ENCODE measurements at places on chromosomes 2 and 18. TPM values are rescaled to one million over a fixed set of nuclear protein-coding genes. Genes with fewer than 3 reads are reported as not detected.

The SLC4A3 gene
- total RNA-seq, result 5.1 TPM

GRCh38 chr2:150309311-150310080, 178.0 kb downstream of the RND3 start:
- H3K36me3 ChIP-seq, result no peaks in the 10 kb centered on the region
- DNase-seq, result no peak
- no peak overlapping the region for H3K27ac ChIP-seq
- H3K27me3 ChIP-seq, result no peaks in the 10 kb centered on the region
- H3K4me1 ChIP-seq, result no peaks in the 10 kb centered on the region

GRCh38 chr2:58727981-58728656, 487.0 kb upstream of the FANCL start:
- no peaks in the 10 kb centered on the region for H3K27me3 ChIP-seq
- H3K4me3 ChIP-seq, result no peak overlapping the region
- H3K27ac ChIP-seq, result no peak overlapping the region
- no peaks in the 10 kb centered on the region for H3K4me1 ChIP-seq
- H3K36me3 ChIP-seq, result no peaks in the 10 kb centered on the region
- DNase-seq, result no peak

DNA sequence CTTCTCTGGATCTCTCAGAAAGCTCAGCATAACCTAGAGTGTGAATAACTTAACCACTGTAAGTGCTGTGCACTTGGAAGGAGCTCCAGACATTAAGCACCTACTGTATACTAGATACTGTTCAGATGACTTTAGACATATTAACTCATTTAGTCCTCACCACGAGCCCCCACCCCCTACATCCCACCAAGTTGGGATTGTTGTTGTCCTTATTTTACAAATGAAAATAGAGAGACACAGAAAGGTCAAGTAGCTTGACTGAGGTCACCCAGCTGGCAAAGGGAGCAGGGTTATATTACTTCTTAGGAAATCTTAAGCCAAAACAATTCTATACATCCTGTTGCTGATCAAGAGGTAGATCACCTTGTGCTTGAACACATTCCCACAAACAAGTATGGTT, 234.2 kb upstream of the SMAD2 start:
- no peak overlapping the region for H3K4me3 ChIP-seq
- no peaks in the 10 kb centered on the region for H3K36me3 ChIP-seq
- no peak for DNase-seq
- H3K27ac ChIP-seq, result no peak overlapping the region

Measured in tibial nerve (tissue), 4 donors.